ENCODE measurements at places on chromosomes 6 and 20.

DNA sequence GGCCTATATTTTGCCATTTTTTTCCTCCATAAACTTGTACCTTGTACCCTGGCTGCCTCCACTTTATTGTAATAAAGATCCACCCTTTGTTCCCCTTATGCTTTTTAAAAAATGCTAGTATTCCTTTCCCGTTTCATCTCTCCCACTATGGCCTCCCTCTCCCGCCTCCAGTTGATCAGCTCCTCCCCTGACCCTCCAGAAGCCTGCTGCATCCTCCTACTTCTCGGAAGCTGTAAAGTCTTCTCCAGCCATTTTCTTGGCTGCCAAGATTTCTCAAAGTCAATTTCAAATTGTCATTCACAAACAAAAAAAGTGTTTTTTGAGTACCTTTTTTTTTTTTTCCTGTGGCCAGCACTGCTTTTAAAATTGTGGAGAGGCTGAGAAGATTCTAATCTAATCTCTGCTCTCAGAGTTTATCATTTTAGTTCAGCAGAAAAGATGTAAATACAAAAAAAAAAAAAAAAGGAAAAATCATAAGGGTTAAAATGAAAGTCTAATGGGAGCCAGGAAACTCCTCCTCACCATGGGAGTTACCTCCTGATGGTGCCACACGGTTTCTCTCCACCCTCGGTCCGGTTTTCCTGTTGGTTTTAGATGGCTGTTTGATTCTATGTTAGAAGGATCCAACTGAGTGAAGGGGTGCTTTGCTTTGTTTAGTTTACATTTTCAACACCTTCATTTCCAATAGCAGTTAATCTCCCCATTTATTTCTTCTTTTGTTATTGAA is 103.0 kb upstream of the KCNK16 start:
- DNase-seq, result no peak

GRCh38 chr20:3934624-3935023 is 45.4 kb downstream of the PANK2 start:
- DNase-seq, result no peak

DNA sequence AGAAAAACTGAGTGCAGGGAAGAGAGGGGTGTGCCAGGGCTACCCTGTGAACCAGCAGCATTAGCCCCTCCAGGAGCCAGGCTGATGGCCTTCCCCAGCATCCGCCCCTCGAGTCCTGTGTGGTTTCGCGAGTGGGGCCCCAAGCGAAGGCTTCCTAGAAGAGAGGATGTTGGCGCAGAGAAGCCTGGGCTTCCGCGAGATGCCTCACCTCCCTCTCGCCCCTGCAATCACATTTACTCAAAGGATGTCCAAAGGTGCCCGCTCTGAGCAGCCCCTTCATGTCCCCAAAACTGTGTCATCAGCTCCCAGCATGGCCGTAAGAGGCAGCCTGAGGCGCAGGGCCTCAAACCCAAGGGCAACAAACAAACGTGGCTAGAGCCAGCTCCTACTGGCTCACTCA is 111.7 kb downstream of the PREX1 start:
- DNase-seq, result peak; percentile 77

GRCh38 chr6:123352279-123352678 is 284.5 kb downstream of the TRDN start:
- DNase-seq, result no peak

DNA sequence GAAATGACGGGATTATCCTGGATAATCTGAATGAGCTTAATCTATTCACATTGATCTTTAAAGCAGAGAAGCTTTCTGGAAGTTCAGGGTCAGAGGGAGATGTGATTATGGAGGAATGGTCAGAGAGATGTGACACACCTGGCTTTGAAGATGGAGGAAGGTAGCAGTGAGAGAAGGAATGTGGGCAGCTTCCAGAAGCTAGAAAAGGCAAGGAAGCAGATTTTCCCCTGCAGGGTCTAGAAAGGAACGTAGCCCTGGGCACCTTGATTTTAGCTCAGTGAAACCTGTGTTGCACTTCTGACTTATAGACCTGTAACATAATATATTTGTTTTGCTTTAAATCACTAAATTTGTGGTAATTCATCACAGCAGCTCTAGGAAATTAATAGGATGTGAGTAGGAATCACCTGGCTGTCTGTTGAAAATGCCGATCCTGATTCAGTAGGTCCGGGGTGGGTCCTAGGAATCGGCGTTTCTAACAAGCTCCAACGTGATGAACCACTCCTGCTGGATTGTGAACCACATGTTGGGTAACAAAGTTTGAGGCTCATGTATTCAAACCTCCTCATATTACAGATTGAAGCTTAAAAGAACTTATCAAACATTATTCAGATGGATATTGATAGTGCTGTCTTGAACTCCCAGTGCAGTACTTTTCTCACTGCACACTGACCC is 157.0 kb downstream of the GJA1 start:
- no peak for DNase-seq

DNA sequence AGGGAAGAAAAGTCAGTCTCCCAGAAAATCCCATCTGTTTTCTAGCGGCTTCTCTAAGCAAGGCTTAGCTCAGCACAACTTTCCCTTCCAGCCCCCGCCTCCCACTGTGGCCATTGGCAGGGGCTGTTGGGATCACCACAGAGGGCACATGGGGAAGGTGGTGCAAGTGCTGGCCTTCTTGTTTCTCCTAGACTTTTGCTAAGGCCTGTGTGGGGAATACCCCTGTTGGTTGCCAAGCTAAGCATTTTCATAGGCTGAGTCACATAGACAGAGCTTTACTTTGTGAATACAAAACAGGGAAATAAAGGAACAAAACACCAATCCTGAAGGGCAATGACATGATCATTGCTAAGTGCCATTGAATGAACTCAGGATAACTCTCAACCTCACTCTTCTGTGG is 32.4 kb upstream of the TIAM2 start:
- no peak for DNase-seq

DNA sequence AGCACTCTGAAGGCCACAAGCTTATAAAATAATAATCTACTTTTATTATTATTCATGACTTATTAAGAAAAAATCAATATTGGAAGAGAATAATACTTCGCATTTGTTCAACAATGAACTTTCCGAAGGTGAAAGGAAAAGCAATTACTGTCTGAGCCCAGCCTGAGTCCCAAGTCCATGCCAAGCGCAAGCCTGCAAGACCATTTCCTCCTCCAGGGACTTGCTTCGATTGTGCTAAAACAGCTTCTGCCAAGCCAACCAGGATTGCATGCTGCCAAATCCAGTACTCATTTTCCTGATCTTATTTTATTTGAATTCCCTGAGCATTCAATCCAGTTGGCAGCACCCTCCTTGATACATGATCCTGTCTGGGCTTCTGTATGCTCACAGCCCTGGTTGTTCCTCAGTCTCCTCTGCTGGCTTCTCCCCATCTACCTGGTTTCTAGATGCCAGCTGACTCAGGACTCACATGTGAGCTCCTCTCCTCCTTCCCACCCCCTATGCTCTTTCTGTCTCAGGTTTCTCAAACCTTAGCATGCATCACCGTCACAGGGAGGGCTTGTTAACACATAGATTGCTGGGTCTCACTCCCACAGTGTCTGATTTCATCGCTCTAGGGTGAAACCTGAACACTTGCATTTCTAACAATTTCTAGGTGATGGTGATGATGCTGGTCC is 55.9 kb upstream of the PSMF1 start:
- no peak for DNase-seq

DNA sequence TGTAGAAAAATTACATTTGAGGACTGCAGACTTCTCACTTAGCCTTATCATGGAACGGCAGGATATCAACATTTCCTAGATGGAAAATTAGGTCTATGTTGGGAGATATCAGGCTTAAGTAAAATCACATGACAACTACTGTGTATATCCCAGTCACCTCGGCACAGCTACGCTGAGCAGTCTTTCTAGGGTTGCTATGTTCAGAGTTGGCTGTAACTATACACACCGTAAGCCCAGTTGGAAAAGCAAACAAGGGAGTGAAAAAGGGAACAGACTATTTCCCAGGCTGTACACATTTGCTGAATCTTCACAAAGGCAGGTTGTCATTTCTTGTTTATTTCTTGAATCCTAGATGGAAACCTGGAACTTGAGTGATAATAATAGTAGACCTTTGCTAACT is 80.7 kb upstream of the PTPRK start:
- no peak for DNase-seq

GRCh38 chr6:117451671-117452070 is 25.9 kb upstream of the ROS1 start:
- no peak for DNase-seq

GRCh38 chr20:51985013-51985415 is 182.7 kb upstream of the SALL4 start:
- DNase-seq, result no peak

DNA sequence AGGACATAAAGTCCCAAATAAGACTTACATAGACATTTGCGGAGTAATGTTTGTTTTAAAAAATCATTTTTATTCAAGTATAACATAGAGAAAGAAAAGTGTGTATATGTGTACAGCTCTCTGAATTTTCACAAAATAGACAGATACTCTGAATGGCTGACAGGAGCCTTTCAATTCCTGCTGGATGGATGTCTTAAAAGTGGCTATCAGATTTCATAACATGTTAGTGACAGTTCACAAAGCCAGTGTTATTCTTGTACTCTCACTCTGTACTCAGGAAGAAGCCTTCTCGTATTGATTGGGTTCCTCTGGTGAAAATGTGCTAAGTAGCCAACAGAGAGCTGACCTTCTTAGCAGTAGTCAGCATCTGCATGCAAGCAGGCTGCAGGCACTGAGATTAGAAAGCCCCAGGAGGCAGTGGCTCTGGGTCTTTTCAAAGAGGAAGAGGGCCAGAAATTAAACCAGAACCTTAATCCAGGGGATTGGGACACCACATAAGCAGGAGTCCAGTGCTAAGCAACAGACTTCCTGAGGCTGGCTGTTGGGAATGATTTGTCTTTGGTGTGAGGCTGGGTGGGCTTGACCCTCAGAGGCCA is 19.7 kb downstream of the SLC17A4 start:
- no peak for DNase-seq

DNA sequence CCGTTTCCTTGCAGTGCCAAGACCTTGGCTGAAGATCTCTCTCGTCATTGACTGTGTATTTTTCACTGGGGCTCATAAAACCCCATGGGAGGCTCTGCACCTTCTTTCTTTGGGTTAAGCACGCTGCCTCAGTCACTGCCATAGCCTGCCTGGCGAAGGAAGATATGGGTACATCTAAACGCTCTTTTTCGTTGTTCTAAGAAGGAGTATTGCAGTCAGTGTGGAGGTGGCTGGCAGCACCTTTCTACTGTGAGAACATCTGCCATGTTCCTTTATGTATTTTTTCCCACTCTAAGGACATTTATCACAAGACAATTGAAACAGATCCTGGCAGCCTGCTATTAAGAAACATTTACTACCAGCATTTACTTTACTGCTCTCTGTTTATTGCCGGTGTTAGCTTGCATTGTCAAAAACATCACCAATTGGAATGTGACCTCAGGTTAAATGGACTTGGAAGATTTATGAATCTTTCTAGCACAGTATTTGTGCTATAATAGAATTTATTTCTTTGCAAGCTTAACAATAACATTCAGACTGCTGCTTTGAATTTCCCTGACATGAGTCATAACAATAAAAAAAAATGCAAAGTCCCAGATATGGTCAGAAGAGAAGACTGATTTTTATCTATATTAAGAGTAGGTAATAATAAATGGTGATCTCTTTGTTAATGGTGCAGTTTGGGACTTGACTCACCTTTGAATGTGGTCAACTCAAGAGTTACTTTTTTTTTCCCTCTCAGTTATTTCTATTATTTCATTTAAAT is 62.2 kb upstream of the CLDN20 start:
- no peak for DNase-seq

DNA sequence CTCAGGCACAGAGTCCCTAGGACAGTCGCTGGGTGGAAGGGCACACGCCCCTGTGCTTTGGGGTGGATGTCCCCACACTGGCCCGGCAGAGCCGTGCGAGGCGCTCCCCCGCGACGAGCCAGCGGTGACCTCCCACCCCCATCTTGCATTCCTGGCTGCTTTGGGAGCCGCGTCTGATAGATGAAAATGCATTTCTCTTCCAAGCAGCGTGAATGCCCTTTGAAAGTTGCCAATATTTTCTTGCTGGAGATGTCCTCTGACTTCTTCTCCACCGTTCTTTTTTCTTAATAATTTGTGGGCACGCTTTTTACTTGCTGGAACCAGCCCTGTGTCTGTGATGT is 29.9 kb downstream of the COL20A1 start:
- DNase-seq, result no peak

DNA sequence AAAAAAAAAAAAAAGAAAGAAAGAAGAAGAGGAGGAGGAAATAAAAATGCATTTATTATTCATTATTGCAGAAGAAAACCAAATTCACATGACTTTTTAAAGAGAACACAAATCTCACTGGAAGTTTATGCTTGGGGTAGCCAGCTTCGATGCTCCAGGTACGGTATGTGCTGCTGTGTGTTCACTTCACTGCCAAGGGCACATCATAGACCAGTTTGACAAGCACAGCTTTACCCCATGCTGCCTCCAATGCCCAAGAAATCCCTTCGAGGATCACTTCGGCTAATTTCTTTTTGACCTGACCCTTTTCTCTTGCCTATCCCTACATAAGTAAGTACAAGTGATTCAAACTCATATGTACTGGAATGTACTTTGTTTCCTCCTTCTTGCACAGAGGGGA is 41.9 kb upstream of the RBM24 start:
- DNase-seq, result no peak

DNA sequence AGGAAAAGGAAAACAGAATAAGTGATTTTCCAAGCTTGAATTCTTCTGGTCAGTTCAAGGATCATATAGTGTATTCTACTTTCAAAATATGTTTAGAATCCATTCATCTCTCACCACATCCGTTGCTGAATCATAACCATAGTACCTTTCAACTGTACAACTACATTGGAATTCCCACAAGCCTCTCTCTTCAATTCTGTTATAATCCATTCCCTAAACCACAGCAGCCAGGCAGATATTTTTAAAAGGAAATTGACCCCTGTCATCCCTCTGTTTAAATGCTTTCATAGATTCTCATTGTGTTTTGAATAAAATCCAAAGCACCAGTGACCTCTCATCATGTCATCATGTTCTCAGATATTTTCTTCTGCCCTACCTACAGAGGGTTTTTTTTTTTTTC is 412.7 kb downstream of the GRIK2 start:
- DNase-seq, result no peak

- no peak for DNase-seq
Observed at GRCh38 chr6:423799-424345, 32.3 kb downstream of the IRF4 start.

DNA sequence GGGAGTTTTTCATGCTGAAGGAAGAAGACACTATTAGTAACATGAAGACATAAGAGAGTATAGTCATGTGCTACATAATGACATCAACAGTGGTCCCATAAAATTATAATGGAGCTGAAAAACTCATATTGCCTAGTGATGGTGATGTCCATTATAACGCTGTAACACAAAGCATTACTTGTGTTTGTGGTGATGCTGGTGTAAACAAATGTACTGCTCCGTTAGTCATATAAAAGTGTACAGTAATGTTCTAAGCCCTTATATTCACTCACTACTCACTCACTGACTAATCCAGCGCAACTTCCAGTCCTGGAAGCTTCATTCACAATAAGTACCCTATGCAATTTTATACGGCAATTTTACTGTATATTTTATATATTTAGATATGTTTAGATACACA is 26.8 kb upstream of the ASF1A start:
- DNase-seq, result no peak

DNA sequence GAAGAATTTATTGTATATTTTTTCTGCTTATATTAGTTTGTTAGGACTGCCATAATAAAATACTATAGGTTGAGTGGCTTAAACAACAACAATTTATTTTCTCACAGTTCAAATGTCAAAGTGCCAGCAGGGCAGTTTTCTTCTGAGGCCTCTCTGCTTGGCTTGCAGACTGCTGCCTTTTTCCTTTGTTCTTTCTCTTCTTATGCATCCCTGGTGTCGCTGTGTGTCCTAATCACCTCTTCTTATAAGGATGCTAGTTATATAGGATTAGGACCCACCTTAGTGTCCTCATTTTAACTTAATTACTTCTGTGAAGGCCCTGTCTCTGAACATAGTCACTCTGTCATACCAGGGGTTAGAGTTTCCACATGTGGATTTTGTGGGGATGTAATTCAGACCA is 354.4 kb downstream of the NKAIN2 start:
- no peak for DNase-seq
